ENCODE measurements at places on chromosomes 6 and 20.

DNA sequence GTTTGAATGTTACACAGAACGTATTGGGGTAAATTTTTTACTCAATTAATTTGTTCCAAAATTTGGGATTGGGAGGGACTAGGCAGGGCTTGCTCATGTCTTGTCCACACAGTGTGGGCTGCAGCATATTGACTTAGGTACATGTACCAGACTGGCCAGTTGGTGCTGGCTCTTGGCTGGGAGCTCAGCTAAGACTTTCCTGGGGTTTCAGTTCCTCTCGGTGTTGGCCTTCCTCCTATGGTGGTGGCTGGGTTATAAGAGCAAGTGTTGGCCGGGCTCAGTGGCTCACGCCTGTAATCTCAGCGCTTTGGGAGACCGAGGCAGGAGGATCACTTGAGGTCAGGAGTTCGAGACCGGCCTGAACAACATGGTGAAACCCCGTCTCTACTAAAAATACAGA is 4.9 kb downstream of the CENPQ start:
- no peak for ATAC-seq

DNA sequence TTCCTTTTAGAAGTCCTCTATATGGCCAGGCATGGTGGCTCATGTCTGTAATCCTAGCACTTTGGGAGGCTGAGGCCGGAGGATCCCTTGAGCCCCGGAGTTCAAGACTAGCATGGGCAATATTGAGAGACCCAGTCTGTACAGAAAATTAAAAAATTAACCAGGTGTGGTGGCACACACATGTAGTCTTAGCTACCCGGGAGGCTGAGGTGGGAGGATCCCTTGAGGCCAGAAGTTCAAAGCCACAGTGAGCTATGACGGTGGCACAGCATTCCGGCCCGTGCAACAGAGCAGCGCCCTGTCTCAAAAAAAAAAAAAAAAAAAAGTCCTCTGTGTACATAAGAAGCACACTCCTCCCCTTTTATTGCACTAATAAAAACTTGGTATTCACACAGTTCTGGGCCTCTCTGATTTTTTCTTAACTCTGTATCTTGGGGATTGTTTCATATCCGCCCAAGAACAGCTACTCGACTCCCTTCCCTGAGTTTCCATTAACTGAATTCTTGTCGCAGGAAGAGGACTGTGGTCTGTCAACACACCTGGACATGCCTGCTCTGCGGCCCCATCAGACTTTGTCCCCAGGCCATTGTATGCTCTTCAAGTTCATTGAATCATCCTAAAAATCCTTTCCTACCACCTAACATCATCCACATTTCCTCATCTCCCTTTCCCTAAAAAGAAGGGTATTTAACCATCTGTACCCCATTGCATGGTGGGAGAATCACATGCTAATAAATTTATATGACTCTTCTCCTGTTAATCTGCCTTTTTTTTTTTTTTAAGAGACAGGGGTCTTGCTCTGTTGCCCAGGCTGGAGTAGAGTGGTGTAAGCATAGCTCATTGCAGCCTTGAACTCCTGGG is 25.9 kb upstream of the PPP1R3G start:
- no peak for ATAC-seq

DNA sequence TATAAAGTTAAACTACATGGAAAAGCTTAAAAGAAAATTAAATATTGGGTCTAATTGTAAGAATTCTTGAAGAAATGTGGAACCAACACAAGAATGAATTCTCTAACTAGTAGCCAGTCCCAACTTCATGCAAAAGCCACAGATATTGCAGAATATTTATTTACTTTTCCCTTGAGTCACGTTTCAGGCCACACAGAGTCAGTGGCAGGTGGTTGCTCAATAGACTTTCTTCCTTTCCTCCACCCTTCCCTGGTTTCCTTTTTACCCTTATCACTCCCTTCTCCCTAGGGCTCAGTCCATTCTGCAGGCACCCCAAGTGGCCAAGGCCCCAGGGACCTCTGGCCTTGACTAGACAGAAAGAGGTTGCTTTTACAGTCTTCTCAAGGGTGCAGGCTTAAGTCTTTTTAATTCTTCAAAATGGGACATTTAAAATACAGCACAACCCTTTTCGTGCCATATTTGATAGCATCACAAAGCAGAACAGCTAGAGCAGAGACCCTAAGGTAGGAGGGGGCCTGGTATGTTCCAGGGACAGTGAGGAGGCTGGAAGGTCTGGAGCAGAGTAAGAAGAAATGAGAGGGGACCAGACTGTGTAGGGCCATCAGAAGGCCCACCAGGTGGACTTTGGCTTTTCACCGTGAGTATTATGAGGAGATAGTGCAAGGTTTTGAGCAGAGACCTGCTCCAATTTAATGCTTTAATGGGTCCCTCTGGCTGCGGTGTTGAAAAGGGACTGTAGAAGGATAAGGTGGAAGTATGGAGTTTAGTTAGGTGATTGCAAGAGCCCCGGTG is 65.0 kb downstream of the HDDC2 start:
- ATAC-seq = peak; percentile 47

GRCh38 chr6:7389162-7389450 is 436 bp downstream of the CAGE1 start:
- no peak for ATAC-seq

GRCh38 chr6:148629592-148630465 is 117.0 kb upstream of the UST start:
- no peak for ATAC-seq

DNA sequence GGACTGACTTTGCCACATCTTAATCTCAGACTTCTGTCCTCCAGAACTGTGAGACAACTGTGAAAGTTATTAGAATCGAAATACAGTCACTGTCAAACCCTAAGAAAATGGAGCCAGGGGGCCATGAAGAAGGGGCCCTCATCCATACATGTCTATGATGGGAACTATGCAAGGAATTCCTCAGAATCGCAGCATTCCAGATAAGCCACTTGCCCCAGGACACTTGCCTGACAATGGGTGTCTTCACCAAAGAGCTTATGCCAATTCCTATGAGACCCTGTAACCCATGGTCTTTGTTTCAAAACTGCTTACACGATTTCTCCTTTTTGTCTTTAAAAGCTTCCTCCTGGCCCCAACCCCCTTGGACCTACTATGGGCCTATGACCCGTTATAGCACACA is 90.4 kb upstream of the FOXP4 start:
- ATAC-seq = no peak

- no peak for ATAC-seq
Observed at GRCh38 chr20:910870-911770, 5.0 kb downstream of the ANGPT4 start.

GRCh38 chr6:115398607-115399006 is 662.1 kb downstream of the FRK start:
- ATAC-seq = no peak

DNA sequence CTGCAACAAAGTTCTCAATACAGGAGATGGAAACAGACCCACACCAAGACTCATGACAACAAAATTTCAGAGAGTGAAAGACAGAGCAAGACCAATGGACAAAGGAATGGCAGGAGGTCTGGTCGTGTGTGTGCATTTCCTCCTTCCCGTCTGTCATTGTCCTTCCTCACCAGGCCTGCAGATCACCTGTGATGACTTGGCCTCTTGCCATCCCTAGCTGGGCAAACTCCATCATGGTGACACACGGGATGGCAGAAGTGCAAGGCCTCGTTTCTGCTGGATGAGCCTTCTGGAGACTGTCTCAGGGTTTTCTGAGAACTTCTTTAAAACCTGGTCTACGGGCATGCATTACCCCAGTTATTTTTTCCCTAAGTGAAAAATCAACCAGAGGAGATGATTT is 49.2 kb downstream of the RPP21 start:
- no peak for ATAC-seq

DNA sequence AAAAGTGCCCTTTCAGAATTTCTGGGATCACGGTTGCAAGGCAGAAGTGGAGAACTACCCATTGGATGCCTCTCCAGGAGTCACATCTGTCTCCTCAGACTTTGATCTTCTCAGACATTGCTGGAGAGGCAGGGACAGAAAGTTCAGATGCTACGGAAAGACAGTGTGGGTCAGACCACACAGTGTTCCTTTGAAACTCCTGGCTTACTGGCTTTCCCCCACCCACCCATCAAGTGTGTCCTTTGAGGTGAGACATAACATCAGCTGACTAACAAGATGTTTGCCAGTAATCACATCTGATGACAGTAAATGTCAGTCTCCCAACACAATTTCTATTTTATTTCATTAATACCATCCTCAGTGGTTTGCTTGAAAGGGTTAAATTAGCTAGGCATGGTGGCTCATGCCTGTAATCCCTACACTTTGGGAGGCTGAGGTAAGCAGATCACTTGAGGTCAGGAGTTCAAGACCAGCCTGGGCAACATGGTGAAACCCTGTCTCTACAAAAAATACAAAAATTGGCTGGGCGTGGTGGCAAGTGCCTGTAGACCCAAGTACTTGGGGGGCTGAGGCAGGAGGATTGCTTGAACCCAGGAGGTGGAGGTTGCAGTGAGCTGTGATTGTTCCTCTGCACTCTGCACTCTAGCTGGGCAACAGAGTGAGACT is 67.2 kb upstream of the SNX9 start:
- peak; percentile 83 for ATAC-seq

- no peak for ATAC-seq
Observed at GRCh38 chr6:20192625-20193024, 19.6 kb downstream of the MBOAT1 start.

DNA sequence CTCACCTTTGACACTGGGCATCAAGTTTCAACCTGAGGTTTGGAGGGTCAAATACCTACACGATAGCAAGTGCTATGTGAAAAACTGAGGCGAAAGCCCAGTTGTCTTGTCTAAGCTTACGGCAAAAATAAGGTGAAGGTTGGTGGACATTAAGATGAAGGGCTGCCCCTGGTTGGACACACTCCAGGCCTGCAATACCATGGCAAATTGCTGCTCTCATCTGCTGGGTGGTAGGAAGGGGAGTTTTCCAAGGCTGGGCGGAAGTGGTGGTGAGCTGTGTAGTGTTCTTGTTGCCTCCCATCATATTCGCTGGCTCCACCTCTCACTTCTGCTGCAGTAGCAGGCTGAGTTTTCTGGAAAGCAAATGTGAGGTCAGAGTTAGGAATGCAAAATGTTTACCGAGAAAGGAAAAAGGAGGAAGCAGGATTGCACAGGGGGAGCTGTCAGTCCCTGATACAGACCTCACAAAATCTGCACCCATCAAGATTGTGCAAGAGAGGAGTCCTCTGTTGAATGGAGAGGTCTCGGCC is 33.7 kb downstream of the SCP2D1 start:
- no peak for ATAC-seq

DNA sequence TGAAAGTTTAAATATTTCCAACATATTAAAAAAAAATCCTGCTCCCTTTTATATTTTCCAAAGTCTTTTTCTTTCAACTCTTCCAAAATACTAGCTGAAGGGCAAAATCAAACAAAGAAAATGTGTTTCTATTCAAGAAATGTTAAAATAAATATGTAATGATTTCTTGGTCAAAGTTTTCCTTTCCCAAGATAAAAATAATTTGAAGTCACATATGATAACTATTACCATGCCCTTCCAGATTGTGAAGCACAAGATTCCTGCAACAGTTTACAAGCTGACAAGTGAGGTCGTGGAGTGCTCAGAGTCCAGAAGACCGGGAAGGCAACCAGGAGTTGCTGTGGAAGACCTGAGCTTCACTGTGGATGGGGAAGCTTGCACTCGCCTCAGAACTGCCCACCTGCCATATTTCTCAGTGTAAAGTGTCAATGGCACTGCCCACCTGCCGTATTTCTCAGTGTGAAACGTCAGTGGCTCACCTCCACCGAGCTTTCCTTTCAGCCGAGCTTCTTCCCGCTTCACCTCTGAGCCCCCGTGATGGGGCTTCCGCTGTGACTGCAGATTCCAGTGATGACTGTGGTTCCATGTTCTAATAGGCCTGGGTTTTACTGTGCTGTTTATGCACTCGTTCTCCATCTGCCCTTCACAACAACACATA is 160.5 kb downstream of the THBS2 start:
- no peak for ATAC-seq

- ATAC-seq = peak; percentile 73
Observed at GRCh38 chr20:36435592-36436541, 105.5 kb upstream of the MYL9 start.

GRCh38 chr6:14638435-14638905 is 520.9 kb downstream of the CD83 start:
- no peak for ATAC-seq

GRCh38 chr6:165599121-165599520 is 63.9 kb downstream of the PDE10A start:
- ATAC-seq = no peak

- no peak for ATAC-seq
Observed at GRCh38 chr20:32967961-32968457, 36.2 kb downstream of the SUN5 start.

- ATAC-seq = no peak
Observed at GRCh38 chr20:56223352-56223751, 25.2 kb upstream of the MC3R start.

GRCh38 chr6:11865680-11866300 is 87.2 kb upstream of the ADTRP start:
- no peak for ATAC-seq

GRCh38 chr6:144767051-144767450 is 481.9 kb downstream of the UTRN start:
- ATAC-seq = no peak

GRCh38 chr20:62126141-62126540 is 3.9 kb downstream of the LSM14B start:
- no peak for ATAC-seq

DNA sequence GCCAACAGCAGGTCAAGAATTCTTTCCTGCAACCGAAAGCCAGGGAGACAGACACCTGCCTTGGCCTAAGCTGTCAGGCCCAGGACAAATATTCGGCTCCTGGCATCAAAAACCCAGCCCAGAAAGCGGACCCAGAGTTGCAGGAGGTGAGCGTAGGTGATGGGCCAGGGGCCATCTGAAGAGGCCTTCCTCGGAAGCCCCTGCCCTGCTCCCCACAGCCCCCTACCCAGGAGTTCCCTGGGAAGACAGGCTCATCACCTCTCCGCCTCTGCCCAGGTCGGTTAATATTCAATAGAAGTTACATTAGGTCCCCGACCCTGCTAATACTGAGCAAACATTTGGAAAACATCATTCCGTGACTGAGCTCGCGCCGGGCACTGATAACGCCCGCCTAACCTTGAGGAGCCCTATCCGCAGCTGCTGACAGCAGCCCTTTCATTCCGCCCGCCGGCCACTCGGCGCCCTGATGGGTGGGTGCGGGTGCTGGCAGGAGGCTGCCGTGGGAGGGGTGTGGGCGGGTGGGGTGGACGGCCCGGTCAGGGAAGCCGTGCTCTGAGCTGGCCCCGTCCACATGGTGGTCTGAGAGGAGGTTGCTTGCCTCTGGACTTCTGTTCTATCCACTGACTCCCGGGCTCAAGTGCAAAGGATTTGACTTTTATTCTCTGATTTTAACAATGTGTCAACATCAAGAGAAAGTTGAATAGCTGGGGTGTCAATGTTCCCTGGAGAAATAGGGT is 55.7 kb downstream of the HNF4A start:
- ATAC-seq = no peak

- no peak for ATAC-seq
Observed at GRCh38 chr6:97136626-97137358, 146.2 kb downstream of the MMS22L start.

- ATAC-seq = no peak
Observed at GRCh38 chr6:48747471-48747870, 636.5 kb upstream of the PTCHD4 start.

GRCh38 chr20:47295129-47295813 is 61.2 kb downstream of the ZMYND8 start:
- no peak for ATAC-seq

All from stimulated activated memory B cell treated with anti-CD40 and anti-IgM and Interleukin-4, amounts not matched to agents 10 μg/mL and 1 μg/mL and 100 μg/mL, for 72 hours (primary cell).